ENCODE measurements at places on chromosomes 1 and 21.

DNA sequence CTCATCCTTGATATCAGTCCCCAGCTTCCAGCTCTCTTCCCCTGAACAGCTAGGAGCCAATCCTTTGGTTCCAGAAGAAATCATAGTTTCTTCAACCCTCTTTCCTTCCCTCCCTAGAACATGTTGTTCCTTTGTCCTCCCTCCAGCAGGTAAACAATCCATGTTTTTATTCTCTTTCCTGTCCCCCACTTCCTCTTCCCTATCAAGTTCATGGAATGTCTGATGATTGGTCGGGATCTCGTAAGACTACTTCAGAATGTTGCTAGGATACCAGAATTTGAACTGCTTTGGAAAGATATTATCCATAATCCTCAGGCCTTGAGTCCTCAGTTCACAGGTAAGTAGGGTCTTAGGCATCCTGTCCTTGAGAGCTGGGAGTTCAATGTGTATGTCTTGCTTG is 23.1 kb upstream of the SLC27A3 start:
- no peak for DNase-seq

DNA sequence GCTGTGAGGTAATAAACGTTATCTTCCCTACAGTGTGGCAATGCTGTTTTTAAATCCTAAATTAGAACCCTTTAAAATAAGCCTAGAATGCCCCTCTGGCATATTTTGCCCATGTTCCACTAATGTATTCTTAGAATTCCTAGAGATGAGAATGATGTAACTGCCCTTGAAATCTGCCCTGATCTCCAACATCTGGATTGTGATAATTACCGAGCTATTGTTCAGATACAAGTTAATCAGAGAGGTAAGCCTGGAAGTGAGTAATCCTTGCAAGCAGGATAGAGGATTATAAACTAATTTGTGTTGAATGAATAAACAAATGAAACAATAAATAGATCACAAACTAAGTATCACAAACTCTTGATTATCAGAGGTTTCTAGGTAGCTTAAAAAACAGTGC is 107.8 kb upstream of the DMRTA2 start:
- no peak for DNase-seq

DNA sequence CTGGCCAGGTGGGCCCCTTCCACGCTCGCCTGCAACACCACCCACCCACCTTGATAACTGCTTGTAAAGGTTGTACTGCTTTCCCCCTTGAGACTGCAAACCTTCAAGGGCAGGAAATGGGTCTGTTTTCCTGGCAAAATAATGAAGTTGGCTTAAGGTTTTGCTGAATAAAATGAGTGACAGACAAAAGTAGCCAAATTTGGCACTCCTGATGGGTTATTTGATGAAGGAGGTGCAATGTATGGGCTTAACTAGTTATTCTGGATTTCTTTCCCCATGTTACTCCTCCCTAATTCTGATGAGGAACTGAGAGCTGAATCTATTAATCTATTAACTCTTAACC is 14.6 kb upstream of the HLCS start:
- no peak for DNase-seq

GRCh38 chr1:177256153-177257075 is 85.7 kb downstream of the BRINP2 start:
- DNase-seq, result no peak

DNA sequence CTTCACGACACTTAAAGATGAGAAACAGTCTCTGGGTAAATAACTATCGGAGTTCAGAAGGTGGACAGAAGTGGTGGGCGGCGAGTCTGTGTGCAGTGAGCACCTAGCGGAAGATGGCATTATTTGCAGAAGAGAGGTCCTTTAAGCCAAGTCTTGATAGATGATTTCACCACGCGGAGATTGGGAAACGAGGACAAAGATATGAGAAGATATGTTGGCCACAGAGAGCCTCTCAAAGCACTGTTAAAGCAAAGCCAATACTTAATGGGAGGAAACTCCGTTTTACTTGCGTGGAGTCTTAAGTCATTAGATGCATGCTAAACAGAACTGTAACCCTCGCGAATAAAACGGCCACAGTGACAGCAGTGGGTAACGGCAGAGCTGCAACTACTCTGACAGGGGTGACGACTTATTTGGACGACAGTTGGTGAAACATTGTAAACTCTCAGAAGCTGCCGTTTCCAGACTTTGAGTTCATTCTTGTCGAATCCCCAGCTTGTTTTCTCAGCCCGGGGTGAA is 577 bp upstream of the CEP350 start:
- peak; percentile 16 for DNase-seq

GRCh38 chr1:235929216-235929615 is 62.5 kb upstream of the LYST start:
- DNase-seq, result no peak

DNA sequence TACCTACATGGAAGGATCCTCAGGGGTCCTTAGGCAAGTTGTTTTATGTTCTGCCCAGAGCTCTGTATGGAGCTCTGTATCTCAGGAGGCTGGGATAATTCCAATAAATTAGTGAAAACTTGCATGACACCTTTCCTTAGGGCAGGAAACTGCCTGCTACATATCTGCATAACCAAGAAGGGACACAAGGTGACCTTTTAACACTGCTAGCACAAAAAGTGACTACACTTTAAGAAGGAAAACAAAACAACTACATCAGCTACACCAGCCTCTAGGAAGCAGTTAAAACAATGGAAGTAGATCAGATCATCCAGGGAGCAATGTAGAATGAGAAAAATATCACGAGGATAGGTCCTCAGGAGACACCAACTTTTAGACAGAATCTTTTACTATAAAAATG is 93.9 kb downstream of the TNFSF18 start:
- no peak for DNase-seq

DNA sequence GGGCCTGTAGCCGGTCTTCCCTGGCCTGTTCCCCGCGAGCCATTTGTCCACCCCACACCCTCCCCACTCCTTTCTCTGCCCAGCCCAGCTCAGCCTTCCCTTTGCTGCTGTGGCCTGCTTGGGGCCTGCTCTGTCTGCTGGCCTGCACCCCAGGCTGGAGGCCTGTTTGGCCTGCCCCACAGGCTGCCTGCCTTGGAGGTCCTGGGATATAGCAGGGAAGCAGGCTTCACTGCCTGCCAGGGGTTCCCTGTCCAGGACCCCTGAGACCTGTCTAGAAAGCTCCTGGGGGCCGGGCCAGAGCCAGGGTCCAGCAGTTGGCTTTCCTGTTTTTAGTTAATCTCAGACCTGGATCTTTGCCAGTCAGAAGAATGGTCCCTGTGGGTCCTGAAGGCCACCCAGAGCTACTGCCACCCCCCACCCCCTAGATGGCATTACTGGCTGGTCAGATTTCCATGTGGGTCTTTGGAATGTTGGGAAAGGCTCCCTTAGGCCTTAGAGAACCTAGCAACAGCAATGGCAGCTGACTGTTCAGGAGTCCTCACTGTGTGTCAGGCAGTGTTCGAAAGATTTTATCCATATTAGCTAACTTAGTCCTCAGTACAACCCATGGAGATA is 7.7 kb downstream of the ZNF362 start:
- no peak for DNase-seq

DNA sequence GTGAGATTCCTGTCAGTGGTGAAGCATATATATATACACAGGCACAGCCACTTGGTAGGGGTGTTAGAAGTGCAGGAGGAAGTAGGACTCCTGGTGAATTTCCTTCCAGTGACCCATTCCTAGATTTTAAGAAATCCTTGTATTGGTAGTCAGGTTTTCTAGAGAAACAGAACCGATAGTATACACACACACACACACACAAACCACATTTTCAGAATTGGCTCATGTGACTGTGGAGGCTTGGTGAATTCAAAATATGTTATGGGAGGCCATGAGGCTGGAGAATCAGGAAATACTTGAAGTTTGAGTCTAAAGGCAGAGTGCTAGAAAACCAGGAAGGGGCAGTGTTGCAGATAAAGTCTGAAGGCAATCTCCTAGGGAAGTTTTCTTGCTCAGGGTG is 114.2 kb downstream of the FCRL5 start:
- no peak for DNase-seq

DNA sequence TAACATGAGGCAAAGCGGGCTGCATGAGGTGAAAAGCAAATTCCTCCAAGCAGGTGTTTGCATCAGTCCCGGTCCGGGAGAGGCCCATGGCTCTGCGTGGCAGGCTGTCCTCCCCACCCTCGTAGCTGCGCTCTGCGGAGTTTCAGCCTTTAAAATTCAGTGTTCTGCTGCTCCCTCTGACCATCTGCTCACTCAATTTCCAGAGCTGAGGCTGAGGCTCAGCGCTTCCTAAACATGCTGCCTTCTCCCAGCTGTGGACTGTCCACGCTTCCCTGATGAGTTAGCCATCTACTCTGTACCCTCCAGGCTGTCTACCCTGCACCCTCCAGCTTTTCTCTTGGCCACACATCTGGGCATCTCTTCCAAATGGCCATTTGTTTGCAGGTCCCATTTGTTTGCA is 87.7 kb downstream of the KCNJ6 start:
- DNase-seq, result no peak

DNA sequence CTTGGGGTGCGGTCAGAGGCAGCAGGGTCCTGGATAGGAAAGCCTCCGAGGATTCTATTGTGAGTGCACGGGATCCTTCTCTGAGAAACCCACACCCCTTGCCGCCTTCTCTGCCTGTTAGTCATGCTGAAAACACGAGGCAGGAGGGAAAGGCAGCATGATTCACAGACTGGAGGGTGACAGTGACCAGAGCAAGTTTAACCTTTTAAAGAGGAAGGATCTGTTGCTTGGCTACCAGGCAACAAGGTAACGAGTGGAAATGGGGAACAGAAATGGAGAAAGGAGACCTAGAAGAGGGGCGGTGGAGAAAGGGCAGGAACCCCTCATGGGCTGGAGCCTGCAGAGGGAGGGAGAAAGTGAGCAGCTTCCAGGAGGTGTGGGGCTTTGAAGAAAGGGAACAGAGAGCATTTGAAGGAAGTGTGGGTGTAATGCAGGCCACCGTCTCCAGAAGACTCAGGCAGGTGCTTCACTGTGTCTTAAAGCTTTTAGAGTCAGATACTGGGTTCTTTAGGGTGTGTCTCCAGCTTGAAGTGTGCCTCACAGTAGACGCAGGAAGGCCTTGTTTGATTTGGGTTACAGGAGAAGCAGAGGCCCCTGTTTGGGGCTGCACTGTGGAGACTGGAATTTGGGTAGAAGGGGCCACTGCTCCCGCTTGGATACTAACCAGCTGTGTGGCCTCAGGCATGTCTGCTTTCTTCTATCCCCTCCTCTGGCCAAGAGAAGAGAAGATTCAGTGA is 19.1 kb downstream of the OPTC start:
- peak; percentile 22 for DNase-seq

DNA sequence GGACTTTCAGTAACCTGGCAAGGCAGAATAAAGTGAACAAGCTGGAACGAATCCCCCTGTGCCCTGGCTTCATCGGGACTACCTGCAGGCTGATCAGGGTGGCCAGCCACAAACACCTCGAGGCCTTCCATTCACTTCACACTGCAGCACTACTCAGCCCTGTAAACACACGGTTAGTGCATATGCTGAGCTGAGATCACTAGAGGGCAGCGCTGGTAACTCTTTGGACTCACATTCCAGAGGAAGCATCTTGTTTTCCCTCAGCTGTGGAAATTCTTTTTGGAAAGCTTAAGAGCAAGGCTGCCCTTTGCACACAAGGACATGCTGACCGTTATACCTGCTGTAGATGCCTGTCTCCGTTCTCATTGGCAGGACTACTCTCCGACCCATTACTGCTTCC is 32.1 kb downstream of the PCSK9 start:
- DNase-seq, result no peak

DNA sequence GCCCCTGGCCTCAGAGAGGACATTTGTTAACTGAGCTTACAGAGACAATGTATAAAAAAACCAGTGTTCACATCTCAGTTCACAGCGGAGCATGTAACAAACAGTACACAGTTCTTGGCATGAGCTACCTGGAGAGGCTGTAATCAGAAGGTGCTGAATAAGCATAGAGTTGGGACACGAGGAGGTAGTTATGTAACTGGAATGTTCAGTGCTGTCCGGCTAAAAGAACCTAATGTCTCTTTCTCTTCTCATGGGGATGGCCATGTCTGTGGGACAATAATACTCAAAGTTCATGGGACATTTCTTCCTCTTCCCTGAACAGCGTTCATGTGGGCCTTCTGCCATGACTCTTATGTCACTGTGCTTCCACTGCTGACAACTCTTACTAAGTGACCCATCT is 17.2 kb upstream of the STX12 start:
- no peak for DNase-seq
